GM04503 (cell line): ENCODE measurements at places on chromosomes 2 and 18.

DNA sequence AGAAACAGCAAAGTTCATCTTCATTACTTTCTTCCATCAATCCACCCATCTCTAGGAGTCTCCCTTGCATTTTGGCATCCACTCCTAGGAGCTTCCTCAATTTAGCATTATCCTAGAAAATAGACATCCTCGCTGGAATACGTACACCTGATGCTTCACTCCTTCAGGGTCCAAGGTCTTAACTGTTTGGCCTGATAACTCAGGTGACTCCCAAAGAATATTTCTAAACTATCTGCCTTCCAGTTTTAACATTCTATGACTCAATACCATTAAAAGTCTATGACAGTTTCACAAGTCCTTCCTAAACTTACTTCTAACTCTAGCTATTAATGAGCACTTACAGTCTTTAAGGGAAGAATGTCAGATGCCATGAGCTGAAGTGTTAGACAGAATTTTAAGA, 26.5 kb upstream of the TLK1 start:
- DNase-seq: no peak

DNA sequence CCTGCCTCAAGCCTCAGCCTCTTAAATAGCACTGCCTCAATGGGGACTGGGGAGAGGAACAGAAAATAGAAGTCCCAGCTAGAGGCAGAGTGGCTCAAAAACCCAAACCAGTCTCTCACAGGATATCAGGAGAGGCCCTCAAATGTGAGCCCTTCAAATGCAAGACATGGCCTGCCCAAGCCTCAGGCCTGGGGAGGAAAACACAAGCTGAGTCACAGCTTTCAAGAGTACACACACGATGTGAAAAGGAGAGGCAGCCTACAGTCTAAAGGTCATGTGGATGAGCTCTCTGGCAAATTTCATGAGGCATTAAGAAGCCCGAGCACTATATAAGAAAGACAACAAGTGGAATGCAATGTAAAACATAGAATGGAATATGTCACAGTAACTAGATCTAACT, 316.6 kb upstream of the MEX3C start:
- DNase-seq: no peak

DNA sequence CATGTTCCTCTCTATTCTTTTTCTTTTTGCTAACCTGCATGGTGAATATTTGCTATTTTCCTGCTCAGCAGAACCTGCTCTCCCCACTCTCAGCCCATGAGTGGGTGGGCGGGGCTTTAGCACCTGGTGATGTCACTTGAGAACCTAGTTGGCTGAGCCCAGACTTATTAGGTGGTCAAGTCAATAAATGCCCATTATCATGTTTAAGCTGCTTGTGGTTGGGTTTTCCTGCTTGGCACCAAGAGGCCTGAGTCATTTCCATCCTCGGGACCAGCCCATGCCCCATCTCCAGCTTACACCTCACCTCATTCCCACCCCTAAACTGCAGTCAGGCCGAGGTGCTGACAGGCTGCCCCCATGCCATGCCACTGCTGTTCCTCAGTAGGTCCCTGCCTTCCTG, 226.6 kb downstream of the ANKRD30B start:
- no peak for DNase-seq

DNA sequence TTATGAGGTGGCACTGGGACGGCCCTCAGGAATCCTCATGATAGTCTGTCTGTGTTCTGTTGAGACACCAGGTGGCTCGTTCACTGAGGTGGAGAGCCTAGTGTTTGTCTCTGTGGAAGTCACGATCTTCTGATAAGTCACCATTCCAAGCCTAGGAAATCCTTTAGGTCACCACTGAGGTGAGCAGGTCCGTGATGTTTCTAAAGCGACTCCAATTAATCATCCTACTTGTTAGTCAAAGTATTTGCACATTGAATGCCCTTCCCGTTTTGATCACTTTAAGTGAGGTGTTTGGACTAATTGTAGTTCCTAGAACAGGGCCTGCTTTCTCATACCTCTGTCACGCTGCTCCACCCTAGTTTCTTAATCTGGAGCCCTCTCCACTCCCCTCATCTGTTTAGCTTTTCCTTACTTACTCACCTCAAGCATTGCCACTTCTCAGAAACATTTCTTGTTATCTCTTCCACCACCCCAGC, 28.0 kb upstream of the DSG3 start:
- no peak for DNase-seq

GRCh38 chr18:78327643-78328042, 652.0 kb upstream of the SALL3 start:
- no peak for DNase-seq

DNA sequence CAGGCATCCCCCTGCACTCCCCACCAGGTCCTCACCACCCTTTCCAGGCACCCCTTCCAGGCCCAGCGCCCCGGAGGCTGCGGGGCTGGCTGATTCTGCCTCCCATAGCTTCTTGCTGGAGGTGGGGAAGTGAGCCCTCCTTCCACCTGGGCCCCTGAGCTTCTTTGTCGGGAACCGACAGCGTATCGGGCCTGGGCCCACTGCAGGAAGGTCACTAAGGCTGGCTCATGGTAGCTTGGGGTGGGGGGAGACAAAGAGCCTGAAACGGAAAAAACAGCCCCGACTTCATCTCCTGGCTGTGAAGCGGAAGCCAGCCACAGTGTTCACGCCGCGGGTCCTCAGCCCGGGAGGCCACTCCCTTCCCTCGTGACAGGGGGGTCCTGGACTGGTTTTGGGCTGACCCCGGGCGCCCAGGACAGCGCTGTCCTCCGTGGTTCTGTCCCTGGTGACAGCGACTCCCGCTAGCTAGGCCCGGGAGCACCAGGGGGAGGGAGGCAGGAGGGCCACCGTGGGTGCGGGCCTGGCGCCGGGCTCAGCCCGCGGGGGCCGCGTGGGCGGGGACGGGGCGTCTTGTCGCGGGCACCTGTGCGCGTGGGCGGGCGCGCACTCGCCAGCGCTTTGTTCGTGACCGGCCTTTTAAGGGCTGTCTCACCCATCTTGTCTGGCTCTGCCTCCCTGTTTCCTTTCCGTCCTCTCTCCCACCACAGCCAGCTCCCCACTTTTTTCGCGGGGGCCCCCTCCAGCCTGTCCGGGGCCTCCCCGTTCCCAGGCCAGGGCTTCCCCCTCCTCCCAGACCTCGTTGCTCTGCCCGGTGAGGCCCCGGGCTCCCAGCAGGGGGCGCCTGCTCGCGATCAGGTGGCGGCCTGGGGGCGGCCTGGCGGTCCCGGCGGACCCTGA, 64.9 kb downstream of the DNMT3A start:
- no peak for DNase-seq

DNA sequence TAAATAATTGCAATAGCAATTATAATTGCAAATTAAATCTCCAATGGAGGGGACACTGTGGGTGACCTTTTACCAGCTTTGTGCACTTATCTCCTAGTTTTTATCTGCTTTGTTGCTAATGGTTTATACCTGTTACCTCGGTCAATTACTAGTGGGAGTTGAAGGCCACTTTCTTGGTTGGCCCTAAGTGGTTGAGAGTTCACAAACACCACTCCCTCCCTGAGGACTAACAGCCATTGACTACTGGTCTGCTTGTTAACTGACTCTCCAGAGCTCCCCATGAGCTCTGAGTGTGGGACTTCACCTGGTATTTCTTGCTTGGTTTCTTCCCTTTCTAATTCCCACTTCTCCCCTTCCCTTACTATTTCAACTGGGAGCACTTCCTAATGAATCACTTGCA, 27.2 kb downstream of the SERPINE2 start:
- DNase-seq: no peak
